RCC 7860 (cell line): ENCODE measurements at places on chromosomes 13 and 19.

- DNase-seq, result no peak
Measured at GRCh38 chr13:78258304-78258703, 339.7 kb upstream of the EDNRB start.

GRCh38 chr13:50969691-50970090 is 60.1 kb downstream of the RNASEH2B start:
- DNase-seq, result no peak

DNA sequence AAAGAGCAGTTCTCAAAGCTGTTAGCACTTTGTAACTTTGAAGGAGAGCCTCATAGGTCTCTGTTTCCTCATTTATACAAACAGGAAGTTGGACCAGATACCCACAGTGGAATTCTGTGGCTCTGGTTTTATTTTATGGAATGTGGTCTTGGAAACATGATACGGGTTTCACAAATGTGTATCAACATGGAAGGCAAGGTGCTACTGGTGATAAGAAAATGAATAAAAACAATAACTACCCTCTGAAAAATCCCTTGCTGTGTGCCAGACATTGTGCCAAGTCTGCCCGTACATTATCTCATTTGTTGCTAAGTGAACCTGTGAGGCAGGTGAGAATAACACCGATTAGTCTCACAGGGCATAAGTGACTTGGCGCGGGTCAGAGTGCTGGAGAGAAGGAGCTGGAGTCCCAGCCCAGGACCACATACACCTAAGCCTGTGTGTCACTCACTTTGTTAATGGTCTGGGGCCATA is 45.0 kb upstream of the RNF113B start:
- no peak for DNase-seq

GRCh38 chr19:38830039-38830733 is 1.4 kb downstream of the ECH1 start:
- peak; percentile 58 for DNase-seq

DNA sequence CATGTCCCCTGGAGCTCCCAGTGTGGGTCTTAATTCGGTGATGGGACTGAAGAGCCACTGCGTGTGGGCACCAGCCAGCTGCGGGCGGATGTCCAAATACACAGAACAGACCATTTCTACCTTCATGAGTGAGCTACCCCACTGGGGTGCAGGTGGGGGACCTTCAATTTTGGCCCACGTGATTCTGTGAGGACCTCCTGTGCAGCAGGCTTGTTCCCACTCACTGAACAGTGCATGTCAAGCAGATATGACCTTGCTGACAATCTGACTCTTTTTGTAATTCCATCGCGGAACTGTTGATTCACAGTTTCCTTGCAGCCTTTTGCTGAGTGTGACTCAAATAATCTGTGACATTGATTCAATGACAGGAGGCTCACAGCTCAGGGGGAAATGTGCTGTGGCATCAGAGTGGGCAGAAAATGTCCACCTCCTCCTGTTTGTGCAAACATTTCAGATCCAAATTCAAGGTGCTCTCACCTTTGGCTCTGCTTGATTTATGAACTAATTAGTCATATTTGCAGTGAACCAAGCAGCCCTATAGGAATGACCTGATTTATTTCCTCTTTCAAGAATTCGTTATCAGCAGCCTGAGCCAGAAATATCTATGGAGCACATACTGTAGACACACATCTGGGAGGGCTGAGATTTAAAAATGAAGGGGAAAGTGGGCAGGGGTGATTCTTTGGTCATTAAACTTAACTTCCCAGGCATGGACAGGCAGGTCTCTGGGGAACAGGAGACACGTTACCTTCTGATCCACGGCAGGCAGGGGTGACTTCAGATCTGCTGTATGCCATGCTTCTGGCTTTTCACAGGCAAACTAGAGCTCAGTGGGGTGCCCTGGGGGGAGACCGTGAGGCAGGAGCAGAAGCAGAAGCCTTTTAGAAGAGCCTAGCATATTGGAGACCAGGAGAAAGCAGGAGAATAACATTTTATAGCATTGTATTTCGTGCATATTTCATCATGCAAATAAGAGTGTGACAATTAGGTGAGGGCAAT is 170.0 kb upstream of the KL start:
- no peak for DNase-seq
